ENCODE measurements at places on chromosomes 12 and 14.

DNA sequence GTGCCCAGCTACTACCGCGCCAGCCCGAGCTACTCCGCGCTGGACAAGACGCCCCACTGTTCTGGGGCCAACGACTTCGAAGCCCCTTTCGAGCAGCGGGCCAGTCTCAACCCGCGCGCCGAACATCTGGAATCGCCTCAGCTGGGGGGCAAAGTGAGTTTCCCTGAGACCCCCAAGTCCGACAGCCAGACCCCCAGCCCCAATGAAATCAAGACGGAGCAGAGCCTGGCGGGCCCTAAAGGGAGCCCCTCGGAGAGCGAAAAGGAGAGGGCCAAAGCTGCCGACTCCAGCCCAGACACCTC, 697 bp downstream of the HOXC10 start:
- no peak for DNase-seq

GRCh38 chr12:110071967-110072366, 23.6 kb upstream of the C12orf76 start:
- DNase-seq = no peak

GRCh38 chr12:64480148-64480547, 28.2 kb downstream of the TBK1 start:
- no peak for DNase-seq

- DNase-seq = no peak
These were observed 40.5 kb downstream of the METTL25 start for GRCh38 chr12:82398879-82399278.

DNA sequence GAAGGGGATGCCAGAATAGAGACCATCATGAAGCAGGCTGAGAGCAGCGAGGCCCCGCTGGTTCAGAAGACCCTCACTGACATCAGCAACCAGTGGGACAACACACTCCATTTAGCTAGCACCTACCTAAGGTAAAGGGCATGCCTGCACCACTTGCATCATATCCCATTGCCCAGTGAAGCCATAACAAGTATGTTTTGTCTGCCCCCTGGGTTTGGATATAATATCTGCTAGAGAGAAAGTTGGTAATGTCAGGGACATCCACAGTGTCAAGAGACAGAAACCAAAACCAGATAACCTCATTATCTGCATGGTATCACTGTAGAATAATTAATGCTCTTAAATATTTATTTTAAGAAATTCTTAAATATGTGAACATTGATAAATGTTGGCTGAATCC, 173.8 kb downstream of the SYNE2 start:
- no peak for DNase-seq

DNA sequence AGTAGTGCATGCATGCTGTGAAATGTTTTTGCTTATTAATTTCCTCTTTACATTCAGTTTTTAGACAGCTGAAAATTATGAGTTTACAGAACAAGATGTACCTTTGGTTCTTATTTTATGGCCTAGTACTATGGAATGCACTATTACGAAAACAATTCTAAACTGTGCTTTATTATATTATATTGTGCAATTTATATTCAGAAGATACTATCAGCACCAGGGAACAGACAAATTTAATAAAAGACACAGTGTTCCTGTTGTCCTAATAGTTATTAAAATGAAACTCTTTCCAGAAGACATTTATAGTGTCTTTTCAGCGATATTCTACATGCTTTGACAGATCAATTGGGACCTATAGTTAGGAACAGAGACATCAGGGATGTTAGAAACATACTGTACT, 427.3 kb downstream of the BTG1 start:
- no peak for DNase-seq

GRCh38 chr12:104909761-104910160, 48.3 kb downstream of the SLC41A2 start:
- DNase-seq = peak; percentile 5

DNA sequence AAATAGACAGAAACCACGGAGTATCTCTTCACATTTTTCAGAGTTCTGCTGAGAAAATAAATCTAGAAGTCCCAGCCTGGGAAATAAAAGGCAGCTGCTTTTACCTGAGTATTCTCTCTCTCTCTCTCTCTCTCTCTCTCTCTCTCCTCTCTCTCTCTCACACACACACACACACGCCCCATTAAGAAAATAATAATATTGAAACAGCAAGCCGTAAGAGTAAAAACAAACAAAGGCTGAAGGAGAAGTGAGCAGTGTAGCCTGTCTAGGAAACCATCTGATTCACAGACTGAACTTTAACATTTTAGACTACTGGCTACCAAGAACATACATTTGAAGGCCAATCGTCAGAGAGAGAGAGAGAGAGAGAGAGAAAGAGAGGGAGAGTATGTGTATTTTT, 8.4 kb downstream of the PTHLH start:
- no peak for DNase-seq

DNA sequence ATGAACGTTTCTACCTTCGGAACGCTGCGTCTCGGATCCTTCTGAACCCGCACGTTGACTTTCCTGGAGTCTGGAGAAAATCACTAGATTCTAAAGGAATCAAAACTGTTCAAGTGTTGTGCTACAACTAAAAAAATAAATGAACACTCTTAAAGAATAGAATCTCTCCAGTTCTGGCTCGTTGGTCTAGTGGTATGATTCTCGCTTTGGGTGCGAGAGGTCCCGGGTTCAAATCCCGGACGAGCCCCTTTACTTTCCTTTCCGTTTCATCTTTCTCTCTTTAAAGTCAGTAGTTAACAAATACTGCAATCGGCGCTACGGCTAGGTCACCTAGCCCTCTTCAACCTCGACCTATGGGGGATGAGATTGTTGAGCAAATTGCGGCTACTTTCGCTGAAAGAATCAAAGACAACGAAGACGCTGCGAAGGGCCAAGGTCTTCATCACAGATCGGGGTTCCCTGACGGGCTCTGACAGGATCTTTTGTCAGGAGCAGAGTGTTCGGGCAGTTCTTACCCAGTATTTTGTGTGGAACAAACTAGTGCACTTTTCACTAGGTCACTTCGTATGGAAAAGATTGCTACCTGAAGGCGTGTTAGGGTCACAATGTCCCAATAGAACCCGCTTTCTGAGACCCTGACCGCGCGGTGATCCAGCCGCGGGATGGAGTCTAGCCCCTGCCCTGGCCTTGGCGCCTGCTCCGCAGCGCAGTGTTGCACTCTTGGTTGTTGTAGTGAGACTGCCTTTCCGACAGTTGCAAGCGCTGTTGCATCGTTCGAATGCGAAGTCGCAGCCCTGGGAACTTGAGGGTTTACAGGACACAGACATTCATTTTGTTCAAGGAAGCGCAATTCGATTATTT, 8.4 kb downstream of the OR6S1 start:
- DNase-seq = peak; percentile 99

DNA sequence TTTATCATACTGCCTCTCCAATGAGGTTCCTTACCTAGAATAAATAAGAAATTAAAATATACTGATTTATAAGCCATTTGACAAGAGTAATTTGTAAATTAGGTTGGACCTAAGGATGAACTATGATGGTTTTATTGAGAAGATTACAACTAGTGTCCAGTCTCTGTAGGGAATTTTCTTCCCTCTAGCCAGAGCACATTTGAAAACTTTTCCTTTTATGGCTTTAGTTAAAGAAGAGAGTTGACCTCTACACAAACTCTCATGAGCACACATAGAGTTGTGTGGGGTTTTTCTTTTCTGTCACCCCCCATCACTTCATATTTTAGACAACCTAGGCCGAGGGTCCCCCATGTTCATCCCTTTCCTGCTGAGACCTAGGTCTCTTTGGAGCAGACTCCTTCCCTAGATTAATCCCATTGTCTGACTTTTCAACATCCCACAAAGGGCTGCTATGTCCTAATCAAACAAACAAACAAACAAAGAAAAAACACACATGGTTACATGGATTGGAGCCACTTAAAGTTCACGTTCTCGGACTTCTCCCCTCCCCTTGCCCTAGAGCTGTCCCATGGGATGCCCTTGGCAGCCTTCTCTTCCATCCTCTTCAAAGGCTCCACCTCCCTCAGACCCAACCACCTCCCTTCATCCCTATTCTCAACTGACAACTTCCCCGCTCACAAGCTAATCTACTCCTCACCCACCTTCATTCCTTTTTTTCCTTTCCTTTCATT, 40.7 kb downstream of the GPR135 start:
- no peak for DNase-seq

DNA sequence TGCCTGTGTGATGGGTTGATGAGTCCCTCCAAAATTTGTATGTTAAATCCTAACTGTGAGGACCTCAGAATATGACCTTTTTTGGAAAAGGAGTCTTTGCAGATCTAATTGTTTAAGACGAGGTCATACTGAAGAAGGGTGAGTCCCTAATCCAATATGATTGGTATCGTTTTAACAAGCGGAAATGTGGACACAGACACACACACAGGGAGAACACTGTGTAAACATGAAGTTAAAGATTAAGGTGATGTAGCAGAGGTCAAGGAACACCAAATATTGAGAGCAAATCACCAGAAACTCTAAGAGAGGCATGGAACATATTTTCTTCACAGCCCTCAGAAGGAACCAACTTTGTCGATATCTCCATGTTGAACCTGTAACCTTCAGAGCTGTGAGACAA, 1106.7 kb downstream of the SLC6A15 start:
- DNase-seq = no peak

DNA sequence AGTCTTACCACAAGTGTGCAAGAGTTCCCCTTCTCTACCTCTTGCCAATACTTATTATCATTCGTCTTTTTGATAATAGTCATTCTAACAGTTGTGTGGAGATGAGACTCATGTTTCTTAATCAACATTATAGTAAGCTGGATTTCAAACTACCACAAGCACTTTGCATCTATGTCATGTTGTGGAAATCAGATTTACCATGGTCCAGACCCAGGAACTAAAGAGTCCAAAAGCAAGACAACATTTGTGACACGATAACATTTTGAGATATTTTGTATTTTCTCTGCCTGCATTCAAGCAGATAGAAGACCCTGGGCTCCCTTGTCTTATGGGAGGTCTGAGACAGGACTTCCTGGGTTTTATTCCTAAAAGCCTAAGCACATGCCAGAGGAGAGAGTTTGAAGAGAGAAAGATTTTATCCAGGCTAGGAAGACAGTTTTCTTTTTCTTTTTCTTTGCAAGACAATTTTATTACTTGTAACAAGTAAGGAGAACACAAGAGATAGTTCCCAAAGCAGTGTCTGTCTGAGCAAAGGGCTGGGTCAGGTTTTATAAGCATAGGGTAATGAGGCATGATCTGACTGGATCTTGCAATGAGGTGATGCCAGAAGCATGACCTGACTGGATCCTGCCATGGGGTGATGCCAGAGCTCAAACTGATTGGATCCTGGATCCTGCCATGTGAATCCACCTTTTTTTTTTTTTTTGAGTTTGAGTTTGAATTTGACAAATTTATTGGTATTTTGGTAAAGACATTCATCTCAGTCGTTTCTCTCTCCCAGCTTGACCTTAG, 180.5 kb upstream of the HMGA2 start:
- DNase-seq = no peak
